ENCODE measurements at places on chromosomes 16 and 17.

GRCh38 chr17:36094746-36095145, 4.8 kb upstream of the CCL3 start:
- no peak for DNase-seq

DNA sequence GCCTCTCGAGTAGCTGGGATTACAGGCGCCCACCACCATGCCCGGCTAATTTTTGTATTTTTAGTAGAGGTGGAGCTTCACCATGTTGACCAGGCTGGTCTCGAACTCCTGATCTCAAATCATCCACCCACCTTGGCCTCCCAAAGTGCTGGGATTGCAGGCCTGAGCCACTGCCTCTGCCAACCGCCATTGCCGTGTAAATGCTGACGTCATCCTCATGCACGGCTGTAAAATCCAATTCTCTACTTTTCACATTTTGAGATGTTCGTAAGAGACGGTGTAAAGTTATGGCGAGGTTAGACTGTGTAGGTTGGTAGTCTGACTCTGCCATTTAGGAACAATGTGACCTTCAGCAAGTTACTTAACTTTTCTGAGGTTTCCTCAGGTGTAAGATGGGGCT, 1.7 kb upstream of the DNAJA2 start:
- no peak for DNase-seq

GRCh38 chr16:59046335-59046734, 312.2 kb upstream of the GOT2 start:
- no peak for DNase-seq

DNA sequence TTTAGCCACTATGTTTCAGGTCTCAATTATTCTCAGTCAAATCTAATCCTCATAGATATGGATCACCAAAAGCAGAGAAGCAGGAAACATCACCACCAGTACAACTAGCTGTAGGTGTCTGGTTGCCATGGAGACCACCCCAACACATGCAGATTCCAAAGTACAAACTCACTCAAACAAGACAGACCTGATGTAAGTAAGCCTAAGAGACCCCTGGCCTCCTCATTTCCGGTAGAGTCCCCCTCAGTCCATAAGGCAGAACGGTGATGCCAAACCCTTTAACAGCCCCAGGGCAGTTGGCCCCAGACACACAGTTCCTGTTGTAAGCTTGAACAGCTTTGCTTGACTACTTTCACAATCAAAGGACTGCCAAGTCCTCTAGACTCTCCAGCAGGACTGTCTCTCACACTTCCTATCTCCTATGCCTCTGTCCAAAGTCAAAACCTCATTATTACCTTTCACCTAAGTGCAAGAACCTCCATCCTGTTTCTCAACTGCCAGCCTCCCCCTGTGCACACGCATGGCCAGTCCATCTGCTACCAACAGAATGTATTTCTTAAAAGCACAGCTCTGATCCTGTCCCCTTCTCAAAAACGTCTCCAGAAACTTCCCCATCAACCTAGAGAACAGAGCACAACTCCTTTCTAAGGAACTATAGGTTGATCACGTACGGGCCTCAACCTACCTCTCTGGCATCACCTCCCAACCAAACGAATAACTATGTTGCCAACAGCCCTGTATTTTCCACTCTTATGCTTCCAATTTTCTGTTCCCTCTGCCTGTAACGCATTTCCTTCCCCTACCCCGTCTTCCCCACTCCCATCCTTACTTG, 23.9 kb downstream of the SLC39A11 start:
- no peak for DNase-seq

DNA sequence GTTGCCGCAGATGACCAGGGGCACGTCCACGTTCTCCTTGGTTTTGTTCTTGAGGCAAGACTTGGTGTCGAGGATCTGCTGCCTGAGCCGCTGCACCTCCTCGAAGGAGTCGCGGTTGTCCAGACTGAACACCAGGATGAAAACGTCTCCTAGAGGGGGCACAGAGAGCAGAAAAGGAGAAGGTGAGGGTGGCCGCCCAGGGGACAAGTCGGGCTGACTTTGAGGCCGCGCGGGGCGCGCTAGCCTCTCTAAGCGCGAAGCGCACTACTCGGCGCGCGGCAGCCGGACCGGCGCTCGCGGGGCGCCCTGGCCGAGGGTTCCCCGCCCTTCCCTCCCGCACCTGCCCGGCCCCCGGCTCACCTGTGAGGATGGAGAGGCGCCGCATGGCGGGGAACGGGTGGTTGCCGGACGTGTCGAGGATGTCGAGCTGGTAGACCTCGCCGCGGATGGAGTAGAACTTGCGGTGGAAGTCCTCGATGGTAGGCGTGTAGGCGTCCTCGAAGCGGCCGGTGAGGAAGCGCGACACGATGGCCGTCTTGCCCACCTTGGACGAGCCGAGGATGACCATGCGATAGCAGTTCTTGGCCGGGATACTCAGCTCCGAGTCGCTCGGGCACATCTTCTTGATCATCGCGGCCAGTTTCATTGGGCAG, 533 bp downstream of the RASD1 start:
- no peak for DNase-seq

- no peak for DNase-seq
These were observed 92.6 kb downstream of the KANSL1 start for GRCh38 chr17:46100590-46100989.

DNA sequence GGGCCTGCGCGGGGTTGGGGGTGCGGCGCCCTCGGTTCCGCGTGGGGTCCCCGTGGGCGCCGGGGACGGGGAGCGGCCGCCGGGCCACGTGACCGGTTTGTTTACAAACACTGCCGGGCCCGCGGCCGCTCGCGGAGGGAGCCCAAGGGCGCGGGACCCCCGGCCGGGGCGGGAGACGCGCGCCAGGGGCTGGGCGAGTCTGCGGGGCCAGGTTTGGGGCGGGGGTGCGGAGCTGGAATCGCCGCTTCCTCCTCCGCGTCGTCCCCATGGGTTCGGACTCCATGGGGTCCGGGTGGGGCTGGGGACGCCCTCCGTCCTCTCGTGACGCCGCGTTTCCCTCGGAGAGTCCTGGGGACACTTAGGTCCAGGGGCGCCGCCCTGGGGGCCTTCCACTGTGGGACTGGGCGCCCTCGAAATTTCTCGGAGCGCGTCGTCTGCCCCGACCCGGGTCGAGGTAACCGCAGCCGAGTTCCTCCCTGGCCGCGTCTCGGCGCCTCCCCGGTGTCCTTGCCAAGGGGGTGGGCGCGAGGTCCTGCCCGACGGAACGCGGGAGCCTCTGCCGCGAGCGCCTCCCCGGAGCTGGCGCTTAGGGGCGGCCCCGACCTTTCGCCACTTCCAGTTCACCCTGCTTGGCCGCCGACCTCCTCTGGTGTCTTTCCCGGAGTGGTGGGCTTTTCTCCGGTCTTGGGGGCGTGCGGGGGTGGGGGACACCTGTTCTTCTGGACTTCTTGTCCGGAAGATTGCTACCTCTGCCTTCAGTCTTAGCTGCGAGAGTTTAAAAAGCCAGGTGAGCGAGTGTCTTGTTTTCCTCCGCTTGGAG, 684 bp downstream of the YPEL2 start:
- DNase-seq: no peak

GRCh38 chr16:76157629-76158028, 119.6 kb upstream of the CNTNAP4 start:
- peak; percentile 42 for DNase-seq

GRCh38 chr16:30736995-30737793, 11.0 kb upstream of the PHKG2 start:
- DNase-seq: no peak

DNA sequence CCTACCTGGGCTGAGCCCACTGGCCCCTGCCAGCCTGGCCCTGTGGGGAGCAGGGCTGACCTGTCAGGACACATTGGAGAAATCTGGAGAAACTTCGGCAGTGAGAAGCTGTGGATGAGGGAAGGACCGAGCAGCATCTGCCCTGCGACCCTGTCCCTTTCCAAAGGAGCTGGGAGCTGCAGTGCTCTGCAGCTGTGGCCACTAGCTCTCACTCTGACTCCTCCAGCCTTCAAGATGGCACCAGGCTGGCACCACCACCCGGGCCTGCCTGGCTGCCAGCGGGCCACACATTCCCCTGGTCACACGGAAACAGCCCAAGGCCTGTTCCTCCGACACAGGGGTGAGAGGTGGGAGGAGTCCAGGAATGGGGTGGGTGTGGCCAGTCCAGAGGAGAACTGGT, 30.1 kb downstream of the CD300LG start:
- DNase-seq: no peak

GRCh38 chr17:41772586-41773189, 13.8 kb downstream of the JUP start:
- DNase-seq: no peak

DNA sequence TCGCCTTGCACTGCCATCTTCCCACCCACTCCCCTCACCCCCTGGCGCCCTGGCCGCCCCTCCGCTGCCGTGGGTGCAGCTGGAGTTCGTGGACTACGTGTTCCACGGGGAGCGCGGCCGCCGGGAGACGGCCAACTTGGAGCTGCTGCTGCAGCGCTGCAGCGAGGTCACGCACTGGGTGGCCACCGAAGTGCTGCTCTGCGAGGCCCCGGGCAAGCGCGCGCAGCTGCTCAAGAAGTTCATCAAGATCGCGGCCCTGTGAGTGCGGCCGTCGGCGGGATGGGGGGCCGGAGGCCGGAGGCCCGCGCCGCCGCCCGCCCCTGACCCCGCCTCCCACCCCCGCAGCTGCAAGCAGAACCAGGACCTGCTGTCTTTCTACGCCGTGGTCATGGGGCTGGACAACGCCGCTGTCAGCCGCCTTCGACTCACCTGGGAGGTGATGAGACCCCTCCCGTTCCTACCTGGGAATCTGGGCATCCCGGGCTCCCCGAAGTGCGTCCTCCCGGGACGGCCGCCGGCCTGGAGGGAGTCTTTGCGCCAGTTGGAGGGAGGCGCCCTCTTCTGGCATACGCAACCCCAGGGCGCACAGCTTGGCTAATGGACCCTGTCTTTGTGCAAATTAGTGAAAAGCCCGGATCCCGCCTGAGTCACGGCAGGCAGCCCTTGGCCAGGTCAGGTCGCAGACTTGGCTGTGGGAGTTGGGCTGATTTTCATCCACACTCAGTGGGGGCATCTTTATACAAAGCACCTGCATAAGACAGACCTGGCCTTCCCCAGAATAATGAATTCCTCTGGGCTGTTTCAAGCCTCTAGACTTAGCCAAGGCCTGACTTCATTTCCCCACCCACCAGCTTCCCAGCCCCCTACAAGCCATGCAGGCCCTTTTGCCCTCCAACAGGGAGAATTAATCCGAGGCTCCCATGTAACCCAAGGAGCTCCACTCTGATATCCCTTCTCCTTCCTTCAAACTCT, 14.3 kb downstream of the RAPGEFL1 start:
- peak; percentile 43 for DNase-seq

DNA sequence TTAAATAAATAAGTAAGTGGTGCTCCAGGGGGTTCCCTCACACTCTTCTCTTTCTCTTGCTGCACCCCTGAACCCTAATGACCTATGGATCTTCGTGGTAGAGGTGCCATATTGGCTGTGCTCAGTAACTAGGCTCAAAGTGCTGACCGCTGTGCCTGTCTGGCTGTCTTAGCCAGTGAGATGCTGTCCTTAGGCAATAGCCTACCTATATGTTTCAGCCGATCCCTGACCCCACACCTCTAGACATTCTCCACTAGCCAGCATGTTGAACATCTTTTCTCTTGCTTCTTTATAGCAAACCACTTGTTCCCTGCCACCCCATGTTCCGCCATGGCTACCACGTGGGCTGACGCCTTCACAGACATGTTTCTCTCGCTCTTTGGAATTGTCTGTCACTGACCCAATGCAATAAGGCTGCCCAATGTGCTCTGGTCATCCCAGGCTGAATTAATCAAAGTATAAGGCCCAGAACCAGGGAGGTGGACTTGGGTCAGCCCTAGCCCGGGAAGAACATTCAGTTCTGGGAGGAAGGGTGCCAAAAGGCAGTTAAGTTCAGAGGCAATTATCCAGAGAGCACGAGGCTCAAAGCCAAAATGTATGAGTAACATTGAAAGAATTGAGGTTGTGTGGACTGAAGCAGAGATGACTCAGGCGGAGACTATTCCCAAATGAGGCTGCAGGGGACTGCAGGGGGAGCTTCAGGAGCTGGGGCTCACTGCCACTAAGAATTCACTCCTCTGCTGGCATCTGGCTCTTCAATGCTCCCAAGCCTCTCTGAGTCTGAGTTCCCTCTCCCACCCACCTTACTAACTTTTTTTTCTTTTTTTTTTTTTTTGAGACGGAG, 28.7 kb upstream of the TNRC6A start:
- DNase-seq: no peak

All from Jurkat, Clone E6-1 (cell line).